ENCODE measurements at places on chromosomes 1 and 21.

- no peak for DNase-seq
Measured at GRCh38 chr1:2400576-2400909, 8.9 kb downstream of the RER1 start.

GRCh38 chr1:199815947-199816346 is 211.6 kb upstream of the NR5A2 start:
- DNase-seq: no peak

- DNase-seq: no peak
Measured at GRCh38 chr1:223330466-223330865, 33.5 kb downstream of the SUSD4 start.

GRCh38 chr1:35452106-35452774 is 105.0 kb downstream of the KIAA0319L start:
- DNase-seq: peak; percentile 83

GRCh38 chr1:150560576-150561253 is 11.5 kb downstream of the ADAMTSL4 start:
- peak; percentile 96 for DNase-seq

DNA sequence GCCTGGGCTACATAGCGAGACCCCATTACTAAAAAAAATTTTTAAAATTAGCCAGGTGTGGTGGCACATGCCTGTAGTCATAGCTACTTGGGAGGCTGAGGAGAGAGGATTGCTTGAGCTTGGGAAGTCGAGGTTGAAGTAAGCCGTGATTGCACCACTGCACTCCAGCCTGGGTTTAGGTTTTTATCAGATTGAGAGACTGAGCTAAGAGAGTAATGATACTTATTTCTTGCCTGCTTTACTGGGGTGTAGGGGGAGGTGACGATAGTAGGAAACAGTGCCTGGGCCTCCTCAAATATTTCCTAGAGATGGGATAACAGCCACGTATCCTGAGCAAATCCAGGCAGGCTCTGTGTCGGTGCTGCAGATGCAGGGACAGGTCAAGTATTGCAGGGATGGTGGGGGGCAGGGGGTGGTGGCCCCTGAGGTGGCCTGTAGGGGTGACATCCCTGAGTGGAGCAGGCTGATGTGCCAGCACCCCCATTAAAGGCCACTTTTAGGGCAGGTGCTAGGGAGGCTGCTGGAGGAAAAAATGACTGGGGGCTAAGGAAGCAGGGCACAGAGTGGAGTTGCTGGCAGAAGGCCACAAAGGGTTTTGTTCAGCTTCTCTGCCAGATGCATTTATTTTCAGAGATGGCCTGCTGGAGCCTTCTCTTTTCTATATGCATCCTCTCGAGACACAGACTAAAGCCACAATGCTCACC is 130.5 kb downstream of the RHOU start:
- DNase-seq: no peak

DNA sequence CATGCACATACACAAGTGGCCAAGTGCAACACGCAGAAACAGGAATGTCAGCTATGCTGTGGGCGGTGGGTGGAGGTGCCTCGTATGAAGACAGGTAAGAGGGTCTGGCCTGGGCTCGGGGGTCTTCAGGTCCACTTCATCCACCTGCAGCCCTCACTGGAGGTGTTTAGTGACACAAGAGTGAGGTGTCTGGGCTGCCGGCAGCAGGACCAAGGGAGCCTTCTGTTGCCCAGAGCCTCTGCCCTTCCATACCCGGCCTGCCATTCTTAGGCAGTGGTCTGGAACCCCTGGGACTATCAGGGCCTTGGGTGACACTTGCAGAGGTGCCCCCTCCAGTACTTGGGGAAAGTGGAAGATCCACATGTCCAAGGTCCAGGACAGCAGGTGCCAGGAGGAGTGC is 21.7 kb upstream of the ACTRT2 start:
- DNase-seq: peak; percentile 39

GRCh38 chr1:84582802-84583587 is 8.8 kb upstream of the CTBS start:
- DNase-seq: no peak

- DNase-seq: no peak
Measured at GRCh38 chr1:22508991-22509390, 54.3 kb upstream of the EPHA8 start.

- DNase-seq: no peak
Measured at GRCh38 chr1:162019446-162019845, 4.2 kb downstream of the OLFML2B start.

DNA sequence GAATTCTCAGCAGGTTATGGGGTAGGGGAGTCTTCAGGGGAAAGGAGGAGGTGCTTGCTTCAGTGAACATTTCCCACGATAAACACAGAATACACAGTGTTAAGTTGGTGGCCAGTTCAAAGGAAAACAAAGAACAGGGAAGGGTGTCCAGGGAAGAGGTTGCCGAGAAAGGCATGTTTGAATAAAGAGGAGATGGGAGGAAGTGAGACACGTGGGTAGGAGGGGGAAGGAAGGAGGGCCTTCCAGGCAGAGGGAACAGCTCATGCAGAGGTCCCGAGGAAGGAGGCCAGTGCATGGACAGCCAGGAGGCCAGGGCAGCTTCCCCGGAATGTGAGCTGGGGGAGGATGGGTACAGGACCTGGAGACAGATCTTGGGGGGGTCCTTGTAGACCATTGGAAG is 130.3 kb upstream of the TMEM51 start:
- DNase-seq: no peak

GRCh38 chr1:234775477-234776246 is 165.7 kb upstream of the IRF2BP2 start:
- DNase-seq: peak; percentile 62

DNA sequence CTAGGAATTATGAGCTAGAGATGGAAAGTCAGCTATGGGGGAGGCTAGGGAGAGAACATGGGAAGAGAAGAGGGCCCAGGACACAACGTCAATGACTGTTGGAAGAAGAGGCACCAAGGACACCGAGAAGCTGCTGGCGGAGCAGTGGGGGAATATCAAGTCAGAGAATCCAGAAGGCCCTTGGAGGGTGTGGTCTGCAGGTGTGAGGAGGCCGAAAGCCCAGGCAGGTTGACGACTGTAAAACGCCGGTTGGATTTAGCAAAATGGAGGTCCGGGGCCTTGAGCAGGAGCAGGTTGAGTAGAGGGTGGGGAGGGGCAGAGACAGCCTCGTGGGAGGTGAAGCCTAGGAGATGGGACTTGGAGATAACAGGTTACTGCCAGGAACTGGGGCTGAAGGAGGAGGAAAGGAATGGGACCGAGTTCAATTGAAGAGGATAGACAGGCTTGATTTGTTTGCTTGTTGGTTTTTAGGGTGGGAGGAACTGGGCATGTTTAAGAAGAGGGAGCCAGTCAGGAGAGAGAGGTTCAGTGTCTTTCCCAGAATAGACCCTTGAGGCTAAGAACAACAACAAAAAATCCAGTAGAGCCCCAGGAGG is 35.1 kb downstream of the EDN2 start:
- DNase-seq: no peak
